ENCODE measurements at places on chromosomes 5 and 9.
A peak's percentile ranks its signal among the peaks of the same experiment; 100 is the strongest.

DNA sequence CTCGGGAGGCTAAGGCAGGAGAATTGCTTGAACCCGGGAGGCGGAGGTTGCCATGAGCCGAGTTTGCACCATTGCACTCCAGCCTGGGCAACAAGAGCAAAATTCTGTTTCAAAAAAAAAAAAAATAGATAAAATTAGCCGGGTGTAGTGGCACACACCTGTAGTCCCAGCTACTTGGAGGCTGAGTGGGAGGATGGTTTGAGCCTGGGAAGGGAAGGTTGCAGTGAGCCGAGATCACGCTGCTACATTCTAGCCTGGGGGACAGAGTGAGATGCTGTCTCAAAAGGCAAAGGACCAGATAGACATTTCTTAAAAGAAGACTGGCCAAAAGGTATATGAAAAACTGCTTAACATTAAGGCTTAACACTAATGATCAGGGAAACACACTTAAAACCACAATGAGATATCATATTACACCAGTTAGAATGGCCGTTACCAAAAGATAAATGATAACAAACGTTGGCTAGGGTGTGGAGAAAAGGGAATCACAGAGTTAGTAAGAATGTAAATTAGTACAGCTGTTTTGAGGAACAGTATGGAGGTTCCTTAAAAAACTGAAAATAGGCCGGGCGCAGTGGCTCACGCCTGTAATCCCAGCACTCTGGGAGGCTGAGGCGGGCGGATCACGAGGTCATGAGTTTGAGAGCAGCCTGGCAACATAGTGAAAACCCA, 10.1 kb upstream of the MARVELD2 start:
- no peak for DNase-seq

DNA sequence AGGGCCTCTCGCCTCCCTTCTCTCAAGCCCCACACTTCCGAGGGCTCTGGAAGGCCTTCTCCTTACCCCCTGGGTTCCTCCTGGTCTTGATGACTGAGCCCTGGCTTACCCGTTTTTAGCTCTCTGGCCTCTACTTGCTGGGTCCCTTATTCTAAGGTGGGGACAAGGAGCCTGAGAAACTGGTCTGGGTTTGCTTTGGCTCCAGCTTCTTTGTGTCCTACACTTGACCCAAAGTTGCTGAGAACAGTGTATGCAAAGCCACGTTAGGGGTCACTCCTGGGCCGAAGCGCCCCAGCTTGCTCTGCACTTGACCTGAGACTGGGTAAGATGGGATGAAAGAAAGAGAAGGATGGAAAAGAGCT, 788 bp downstream of the ZNF346 start:
- peak; percentile 8 for DNase-seq

DNA sequence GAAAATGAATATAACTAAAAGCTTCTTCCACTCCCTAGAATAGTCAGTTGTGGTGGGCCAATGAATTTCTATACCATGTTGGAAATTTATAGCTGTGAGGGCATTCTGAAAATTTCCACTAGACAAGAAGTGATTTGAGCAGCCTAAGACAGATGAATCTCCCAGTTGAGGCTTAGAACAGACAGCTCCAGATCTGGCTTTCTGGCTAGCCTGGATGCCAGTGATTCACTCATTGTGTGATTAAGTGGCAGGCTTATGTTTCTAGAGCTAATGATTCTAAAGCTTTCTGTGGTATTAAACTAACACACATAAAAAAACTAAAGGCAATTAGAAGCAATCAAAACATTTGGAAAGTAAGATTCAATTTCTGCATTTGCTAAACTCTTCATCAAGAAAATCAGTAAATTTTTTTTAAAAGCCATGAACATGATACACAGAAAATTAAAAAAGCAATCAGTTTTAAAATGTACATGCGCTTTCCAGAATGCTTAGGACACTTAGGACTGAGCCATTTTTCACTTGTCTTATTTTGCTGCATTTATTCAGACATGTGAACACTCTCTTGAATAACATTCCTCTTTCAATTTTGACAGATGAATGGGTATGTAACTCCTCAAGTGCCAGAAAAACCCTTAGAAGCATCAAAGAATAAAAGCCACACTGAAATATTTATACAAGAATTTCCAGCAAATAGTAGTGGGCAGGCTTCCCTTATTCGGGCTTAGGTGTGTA, 100.5 kb upstream of the GNAQ start:
- no peak for DNase-seq

DNA sequence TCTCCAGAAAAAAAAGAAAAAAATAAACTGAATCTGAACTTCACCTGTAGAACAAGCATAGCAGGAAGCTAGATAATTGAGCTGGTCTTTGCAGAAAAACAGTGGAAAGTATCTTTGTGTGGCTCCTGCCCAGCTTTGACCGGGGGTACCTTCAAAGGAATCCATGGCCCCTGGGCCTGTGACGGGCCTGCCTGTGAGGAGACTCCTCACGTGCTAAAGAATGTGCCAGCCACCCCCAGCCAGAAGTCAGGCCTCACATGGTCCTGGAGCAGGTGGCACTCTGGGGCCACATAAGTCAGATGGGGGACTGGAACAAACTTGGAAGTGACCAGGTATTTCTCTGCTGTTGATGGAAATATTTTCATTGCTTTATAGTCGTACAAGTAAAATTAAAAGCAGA, 4.1 kb downstream of the NDUFS6 start:
- no peak for DNase-seq

DNA sequence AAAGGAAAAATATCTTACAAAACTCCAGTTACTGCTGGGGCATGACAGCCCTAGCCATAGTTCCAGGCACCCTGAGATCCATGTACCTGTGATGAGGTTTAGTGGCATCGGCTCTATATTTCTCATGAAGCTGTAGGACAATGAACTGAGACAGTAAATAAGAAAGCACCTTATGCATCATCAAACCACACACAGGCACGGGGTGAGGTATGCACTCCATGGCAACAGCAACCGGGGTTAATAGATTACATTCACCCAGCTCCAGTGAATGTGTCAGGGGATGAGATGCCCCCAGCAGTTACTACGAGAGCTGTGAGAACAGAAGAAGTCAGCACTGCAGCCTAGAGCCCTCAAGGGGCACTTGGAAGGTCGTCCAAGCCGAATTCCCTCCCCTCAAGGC, 162.0 kb upstream of the S1PR3 start:
- DNase-seq, result no peak

Data from CD4-positive, alpha-beta T cell treated with Interleukin-17A for 1 hour (primary cell).